ENCODE measurements at places on chromosomes 7 and 10.

GRCh38 chr7:110994028-110994967 is 96.6 kb upstream of the LRRN3 start:
- DNase-seq = no peak

- DNase-seq = no peak
Observed at GRCh38 chr7:92987095-92987494, 130.7 kb downstream of the SAMD9 start.

DNA sequence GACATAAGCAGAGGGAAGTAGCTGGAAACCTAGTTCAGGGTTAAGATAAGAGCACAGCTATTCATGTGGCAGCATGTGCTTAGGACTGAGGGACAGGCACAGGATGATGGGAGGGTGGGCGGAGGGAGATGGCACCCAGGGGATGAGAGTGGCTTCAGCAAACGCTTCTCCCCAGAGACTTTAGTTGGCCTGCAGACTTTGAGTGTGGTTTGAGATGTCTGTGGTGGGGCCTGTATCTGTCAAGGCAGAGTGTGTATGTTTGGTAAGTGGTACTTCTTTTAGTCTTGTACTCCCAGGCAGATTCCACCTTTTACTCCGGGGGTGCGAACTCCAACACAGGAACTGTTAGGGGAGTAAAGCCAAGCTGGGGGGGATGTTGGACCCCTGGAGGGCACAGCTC is 88.9 kb downstream of the WDFY4 start:
- no peak for DNase-seq

DNA sequence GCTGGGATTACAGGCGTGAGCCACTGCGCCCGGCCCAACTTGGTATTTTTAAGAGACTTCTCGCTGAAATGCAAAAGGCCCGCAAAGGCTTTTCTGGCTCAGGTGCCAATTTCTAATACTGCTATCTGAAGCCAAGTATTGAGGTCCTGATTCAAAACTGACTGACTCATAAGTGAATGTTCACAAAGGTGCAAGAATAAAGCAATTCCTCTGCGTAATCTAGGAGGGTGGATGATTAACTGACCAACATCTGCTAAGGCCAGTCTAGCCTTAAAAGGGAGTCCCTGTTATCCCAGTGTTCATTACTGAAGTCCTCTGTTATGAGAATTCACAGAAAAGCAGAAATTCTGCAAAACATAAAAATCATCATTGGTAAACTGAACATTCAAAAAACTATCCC is 111.4 kb downstream of the SRPK2 start:
- DNase-seq = no peak

DNA sequence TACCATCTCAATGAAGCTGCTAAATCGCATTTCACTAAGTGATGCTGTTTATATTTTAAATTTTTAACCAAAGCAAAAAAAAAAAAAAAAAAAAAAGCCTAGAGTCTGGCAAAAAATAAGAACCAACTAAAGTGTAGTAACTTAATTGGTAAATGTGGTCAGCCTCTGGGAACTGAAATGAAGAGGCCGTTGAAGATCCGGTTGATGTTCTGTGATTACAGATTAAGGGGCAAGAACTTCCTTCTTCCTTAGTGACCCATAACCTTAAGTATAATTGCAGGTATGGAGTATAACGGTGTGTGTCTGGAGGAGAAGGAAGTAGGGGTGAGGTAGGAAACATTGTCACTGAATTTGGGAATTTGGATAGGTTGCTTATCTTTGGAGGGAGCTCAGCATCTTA is 7.7 kb upstream of the SRGN start:
- DNase-seq = no peak

GRCh38 chr7:2336626-2337299 is 17.9 kb upstream of the EIF3B start:
- DNase-seq = no peak

GRCh38 chr7:8092140-8092539 is 123.5 kb downstream of the GLCCI1 start:
- no peak for DNase-seq

DNA sequence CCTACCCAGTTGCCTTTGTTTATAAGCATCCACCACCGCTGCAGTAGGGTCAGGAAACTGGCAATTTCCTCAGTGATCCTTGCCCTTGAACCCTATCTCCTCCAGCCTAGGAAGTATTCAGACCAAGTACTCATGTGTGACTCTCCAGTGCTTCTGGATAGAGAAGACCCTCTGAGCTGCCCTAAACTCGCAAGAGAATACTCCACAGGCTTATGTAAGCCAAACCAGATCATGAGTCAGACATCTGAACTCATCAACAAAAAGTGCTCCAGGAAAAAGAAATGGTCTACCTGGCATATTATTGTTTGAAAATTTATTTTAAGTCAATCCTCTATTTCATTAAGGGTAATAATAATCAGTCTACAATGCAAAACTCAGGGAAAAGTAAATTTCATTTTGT is 101.3 kb downstream of the KAT6B start:
- no peak for DNase-seq

DNA sequence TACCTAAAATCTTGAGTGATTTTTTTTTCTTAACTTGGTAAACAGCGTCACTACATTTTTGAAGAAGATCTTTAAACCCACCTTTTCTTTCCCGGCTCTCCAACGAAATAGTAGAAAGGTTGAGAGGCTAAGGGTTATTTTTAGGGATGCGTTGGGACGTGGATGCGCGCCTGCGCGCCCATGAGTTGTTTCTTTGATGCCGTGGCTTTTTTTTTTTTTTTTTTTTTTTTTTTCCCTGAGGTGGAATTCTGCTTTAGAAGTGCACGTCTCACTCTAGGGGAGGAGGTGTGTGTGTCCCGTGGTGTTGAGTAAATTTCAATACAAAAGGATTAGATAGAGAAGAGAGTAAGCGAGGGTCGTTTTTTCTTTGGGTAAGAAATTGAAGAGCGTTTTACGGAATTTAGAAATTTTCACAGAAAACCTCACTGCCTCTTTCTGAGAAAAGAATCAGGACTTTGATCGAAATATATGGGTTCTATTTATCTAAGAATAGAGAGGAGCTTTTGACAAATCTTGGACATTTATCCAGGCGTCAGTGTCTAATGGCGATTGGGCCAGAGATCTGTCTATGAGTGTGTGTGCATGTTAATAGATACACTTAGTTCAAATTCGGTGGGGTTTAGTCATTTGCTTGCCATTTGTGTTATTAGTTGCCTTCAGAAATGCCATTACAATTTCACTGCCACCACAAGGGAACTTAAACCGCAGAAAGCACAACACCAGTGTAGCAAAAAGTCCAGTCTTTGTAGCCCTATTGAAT is 1.2 kb upstream of the SP8 start:
- no peak for DNase-seq

DNA sequence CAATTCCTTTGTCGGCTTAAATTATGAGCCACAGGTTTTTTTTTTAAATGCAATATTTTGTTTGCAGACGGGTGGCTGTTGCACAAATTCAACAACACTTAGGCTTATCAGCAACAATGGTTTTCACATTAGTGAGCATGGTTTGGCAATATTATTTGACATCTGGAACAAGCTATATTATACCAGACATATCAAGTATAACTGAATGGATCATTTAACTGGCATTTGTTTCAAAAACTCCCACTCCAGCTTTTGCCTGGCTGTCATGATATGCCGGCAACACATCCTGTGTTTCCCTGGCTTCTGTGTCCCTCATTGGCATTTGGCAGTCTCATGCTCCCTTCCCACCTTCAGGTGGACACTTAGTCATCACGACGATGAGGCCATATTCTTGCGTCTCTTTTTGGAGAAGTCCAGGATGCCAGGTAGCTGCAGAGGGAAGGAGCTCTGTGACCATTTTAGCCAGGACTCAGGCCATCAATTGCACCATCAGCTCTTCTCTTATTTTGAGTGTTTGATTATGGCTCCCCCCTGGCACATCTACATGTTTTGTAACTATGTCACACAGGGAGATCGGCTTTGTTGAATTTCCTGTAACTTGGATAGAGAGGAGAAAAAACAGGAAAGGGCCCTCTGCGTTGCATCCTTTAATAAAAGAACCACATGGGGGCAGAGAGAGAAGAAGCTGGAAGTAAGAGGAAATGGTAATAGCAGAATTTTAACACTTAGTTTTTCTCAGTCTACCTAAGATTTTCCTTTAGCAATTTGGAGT is 413.9 kb downstream of the LRMDA start:
- no peak for DNase-seq

DNA sequence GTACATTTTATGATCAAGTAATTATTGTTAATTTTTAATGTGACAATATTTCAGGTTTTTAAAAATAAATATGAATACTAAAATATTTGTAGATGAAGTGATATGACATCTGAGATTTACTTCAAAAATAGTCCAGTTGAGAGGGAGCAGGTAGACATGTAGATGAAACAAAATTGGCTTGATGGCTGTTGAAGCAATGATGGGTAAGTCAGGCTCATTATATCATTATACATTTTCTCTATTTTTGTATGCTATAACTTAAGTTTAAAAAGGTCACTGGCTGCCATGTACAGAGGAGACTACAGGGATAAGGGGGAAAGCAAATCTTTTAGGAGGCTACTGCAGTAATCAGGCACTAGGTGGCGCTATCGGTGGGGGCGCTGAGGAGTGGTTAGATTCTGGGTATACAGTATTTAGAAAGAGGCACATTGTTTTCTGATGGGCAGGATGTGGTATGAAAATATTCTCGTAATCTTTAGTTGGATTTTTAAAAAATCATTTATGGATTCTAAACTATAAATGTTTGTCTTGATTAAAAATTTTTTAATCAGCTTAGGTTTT is 189.8 kb upstream of the IMMP2L start:
- DNase-seq = no peak

GRCh38 chr7:46549892-46550639 is 629.0 kb upstream of the IGFBP3 start:
- DNase-seq = no peak

- DNase-seq = no peak
Observed at GRCh38 chr7:38524786-38525185, 106.4 kb downstream of the AMPH start.

GRCh38 chr7:102925976-102926782 is 13.4 kb downstream of the LRRC17 start:
- no peak for DNase-seq

DNA sequence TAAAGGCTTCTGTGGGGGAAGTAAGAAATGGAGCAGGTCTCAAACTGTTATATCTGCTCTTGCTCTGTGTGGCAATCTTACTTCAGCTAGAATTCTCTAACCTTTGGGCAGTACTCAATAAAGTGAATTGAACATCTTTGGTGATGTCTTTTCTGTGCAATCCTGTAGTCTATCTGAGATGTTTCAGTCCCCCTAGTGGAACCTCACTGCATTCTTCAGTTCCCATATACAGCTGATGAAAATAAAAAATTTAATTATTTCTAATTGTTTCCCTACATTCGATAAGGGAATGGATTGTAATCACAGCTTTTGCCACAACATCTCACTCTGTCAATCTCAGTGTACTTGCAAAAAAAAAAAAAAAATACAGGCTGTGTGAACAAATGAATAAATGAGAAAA is 522.6 kb downstream of the DNAJB9 start:
- DNase-seq = no peak

DNA sequence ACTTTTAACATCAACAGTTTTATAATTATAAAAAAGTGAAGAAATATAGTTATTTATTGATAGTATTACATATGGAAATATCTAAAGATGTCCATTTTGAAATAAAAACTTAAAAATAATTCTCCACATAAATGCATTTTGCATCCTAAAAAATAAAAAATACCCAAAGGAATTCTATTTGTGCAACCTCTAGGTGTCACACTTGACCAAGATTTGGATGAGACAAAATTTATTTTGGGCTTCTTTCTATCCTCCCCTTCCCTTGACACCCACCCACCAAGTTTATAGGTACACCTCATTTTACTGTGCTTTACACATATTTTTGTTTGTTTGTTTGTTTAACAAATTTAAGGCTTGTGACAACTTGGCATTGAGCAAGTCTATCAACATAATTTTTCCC is 3.3 kb upstream of the THSD7A start:
- DNase-seq = no peak

GRCh38 chr7:38806912-38807311 is 102.1 kb downstream of the VPS41 start:
- DNase-seq = no peak

GRCh38 chr10:24850727-24851296 is 101.6 kb downstream of the PRTFDC1 start:
- no peak for DNase-seq

DNA sequence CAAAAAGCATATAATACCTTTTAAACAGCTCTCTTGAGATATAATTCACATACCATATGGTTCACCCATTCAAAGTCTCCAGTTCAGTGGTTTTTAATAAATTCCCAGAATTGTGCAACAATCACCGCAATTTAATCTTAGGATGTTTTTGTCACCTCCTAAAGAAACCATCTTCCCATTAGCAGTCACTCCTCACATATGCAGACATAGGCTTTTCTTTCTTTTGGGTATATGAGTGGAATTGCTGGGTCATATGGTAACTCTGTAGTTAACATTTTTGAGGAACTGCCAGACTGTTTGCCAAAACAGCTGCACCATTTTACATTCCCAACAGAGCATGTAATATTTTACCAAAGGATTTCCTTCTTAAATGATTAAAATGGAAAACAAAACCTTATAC is 57.0 kb downstream of the CC2D2B start:
- no peak for DNase-seq

- DNase-seq = no peak
Observed at GRCh38 chr7:79608005-79608404, 154.5 kb upstream of the MAGI2 start.

- DNase-seq = no peak
Observed at GRCh38 chr10:114031073-114031972, 12.3 kb upstream of the ADRB1 start.

DNA sequence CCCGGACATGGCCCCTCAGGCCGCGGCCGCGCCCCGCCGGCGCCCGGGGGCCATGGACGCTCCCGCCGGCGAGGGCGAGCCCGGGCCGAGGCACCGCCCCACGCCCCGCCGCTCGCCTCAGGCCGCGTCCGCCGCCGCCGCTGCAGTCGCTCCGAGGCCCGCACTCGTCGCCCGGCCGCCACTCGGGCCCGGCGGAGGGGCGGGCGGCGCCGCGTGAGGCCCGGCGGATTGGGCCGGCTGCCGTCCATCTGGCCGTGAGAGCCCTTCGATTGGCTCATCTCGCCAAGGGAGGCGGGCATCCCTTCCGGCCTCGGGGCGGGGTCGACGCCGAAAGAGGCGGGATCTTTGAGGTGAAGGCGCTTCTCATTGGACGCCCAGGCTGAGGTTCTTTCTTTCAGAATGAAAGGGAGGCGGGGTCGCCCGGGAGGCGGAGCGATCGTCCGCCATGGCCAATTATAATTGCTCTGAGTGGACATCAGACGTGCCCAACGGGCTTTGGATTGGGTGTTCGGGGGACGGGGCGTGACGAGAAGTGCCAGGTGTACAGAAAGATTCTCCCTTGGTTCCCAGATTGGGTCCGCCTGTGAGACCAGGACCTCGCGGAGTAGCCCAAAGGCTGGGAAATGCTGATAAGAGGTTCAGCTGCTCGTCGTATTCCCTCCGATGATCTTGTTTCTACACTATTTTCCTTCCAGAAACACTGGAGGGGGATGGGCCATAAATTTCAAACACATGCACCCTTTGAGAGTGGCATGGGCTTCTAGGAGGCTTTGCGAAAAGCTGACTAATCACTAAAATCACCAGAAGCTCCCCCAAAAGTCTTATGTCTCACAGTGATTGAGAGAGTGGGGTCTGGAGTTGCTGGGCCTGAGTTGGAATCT is at the start of gene GNA12:
Gene GNA12, minus strand, starts transcription at position 156 of the 881 bp plus-strand sequence. Its CDS starts 147 bp downstream, at position 9.
- DNase-seq = peak; percentile 98

DNA sequence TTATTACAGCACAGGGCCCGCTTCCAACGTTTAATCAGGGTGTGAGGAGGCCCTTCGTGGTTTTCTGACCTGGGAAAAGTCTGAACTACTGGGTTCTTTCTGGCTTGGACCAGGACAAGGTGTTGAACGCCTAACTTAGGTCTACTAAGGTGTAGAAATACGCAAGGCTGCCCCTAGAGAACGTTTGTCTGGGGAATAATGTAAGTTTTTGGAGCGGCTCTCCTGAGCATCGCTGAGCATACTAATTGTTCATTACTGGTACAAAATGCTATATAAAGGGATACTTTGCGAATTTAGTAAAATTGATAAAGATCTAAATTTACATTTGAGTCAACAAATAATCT is 32.4 kb upstream of the TOMM7 start:
- no peak for DNase-seq
